PC-9 (cell line): ENCODE measurements at places on chromosomes 3 and 15. TPM values are rescaled to one million over a fixed set of nuclear protein-coding genes. Genes with fewer than 3 reads are reported as not detected.

Gene SATB1
- 25.4 and 28.7 TPM in 2 replicates for total RNA-seq

Gene CHRNA7
- total RNA-seq: not detected in 2 replicates

Gene CRYBG3
- 15.5 and 17.2 TPM in 2 replicates for total RNA-seq

Gene NPAP1
- not detected in 2 replicates for total RNA-seq

Gene DUOXA1
- total RNA-seq: 0.33 and 0.75 TPM in 2 replicates

Gene TM6SF1
- not detected in 2 replicates for total RNA-seq

Gene ZNF197
- total RNA-seq: 7.4 and 9.5 TPM in 2 replicates

Gene RASL12
- total RNA-seq: not detected in 2 replicates

Gene ANXA2
- 1,720 and 1,743 TPM in 2 replicates for total RNA-seq

Gene ZNF80
- total RNA-seq: not detected in 2 replicates

Gene NEK10
- total RNA-seq: 1.7 and 4.3 TPM in 2 replicates

Gene SOX14
- not detected in 2 replicates for total RNA-seq

Gene EFCAB12
- 2.0 and 2.2 TPM in 2 replicates for total RNA-seq

Gene ST8SIA2
- not detected in 2 replicates for total RNA-seq

Gene CAMP
- not detected in 2 replicates for total RNA-seq

Gene CERS3
- total RNA-seq: not detected in 2 replicates

Gene ADGRG7
- total RNA-seq: not detected in 2 replicates

Gene SLC27A2
- 5.8 and 7.5 TPM in 2 replicates for total RNA-seq

Gene OIP5
- total RNA-seq: 23.9 and 25.4 TPM in 2 replicates

Gene ZNF620
- 4.1 and 4.7 TPM in 2 replicates for total RNA-seq

Gene ANKRD34C
- total RNA-seq: not detected in 2 replicates

Gene UROC1
- total RNA-seq: not detected in 2 replicates
